Activated effector memory CD4-positive, alpha-beta T cell treated with Interleukin-2 at 50 U/mL for 16 hours (primary cell): ENCODE measurements at places on chromosomes 3 and 15.

DNA sequence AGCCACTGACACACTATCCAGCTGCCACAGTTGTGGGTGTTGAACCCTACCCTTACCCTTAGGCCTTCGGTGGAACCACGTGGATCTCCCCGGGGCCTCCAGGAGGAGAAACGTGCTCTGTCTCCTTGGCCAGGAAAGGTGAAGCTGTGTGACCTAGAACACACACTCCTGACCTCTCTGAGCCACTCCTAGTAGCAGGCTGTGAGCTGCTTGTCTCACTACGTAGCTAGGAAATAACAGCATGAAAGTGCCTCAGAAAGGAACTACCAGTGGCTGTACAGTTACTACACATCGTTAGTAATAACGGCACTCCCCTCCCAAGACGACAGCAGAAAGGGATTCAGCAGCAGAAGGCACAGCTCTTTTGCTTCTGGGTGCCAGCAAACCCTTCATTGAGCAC, 36.2 kb upstream of the SLC6A6 start:
- no peak for DNase-seq

DNA sequence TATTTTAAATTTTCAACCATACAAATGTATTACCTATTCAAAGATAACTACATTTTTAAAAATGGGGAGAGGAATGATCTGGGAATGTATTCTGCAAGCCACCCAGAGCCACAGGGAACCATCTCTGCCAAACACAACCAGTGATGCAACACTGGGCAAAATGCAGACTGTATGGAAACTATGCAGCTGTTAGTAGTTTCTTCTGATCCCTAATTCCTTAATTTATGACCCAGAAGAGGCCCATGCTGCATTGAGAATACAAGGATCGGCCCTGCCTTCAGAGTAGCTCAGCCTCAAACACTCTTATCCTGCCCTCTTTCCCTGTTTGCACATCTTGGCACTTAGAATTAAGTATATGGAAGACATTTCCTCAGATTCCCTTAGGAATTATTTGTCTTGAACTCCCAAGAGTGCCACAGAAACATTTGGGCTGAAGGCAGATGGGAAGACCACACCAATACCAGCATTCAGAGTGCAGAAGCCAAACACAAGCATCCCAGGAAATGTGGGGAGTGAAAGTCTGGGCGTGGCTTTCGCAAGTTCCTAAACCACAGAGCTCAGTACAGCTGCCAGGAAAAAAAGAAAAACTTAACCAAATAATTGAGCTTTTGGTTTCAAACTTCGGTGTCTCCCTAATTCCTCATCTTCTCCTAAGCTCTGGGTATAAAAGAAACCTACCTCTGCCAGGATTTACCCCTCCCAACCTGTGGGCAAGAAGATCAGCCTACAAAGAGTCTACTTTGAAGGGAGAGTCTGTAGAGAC, 5.3 kb downstream of the SNUPN start:
- DNase-seq, result no peak

DNA sequence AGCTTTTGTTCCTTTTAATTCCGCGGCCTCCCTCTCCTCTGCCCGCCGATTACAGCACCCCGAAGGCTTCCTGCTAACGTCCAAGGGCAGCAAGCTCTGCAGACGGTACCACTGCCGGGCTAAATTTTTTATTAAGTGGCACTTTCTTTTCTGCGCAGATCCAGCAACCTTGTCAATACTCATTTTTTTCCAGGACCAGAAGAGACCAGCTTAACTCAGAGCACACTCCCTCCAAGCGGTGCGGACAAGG, 542 bp upstream of the MEIS2 start:
- DNase-seq, result no peak

GRCh38 chr3:11199902-11200845, 45.9 kb downstream of the HRH1 start:
- DNase-seq, result no peak

GRCh38 chr3:16290827-16291196, 25.8 kb downstream of the OXNAD1 start:
- DNase-seq, result no peak

GRCh38 chr3:114942773-114943172, 204.3 kb downstream of the ZBTB20 start:
- DNase-seq, result no peak

DNA sequence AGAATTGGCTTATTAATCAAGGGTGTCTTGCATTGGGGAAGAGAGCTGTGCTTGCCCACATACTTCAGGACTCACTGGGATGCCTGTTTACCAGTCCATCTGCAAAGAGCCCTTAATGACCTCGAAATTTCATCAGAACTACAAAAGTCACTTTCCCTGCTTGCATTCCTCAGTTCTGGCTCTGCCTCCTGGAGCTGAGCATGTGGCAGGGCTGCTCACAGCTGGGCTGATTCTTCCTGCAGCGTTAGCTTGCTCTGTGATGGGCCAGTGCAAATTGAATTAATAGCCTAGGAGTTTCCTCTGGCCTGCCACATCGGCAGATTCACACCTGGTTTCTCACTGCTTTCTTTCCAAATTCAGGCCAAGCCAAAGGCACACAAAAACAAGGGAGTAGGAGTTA, 108.9 kb downstream of the DUT start:
- no peak for DNase-seq

DNA sequence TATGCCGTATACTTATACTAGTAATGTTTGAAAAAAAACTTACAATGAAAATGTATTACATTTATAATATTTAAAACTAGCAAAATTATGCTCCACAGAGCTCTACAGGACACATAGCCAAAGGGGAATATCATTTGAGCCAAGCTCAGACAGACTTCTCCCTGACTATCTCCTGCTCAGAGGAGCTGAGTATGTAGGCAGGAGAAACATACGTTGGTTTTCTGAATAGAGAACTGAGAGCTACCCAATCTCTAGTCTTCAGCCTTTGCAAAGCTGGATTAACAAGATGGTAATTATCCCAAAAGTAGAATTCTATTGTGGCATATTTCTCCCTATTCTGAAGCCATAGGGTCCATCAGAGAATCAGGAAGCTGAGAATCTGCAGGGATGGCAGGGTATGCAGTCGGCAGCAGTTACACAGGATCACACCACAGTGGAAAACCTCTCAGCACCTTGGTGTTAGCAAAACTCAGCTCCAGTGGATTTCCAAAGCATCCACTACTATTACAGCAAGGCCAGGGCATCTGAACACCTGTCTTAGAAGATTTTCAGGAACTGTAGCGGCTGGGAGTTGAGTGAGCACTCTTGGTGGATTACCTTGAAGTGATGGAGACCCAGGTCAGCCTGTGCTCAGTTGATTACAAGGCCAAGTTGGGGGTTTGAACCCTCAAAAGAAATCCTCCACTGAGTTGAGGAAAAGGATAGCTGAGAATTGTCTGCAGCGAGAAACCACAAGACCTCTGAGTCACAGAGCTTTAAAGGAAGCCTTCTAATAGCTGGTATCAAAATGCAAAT, 30.1 kb downstream of the GPR15 start:
- DNase-seq, result no peak

- no peak for DNase-seq
These were observed 963.2 kb downstream of the ROBO2 start for GRCh38 chr3:78003090-78003489.

DNA sequence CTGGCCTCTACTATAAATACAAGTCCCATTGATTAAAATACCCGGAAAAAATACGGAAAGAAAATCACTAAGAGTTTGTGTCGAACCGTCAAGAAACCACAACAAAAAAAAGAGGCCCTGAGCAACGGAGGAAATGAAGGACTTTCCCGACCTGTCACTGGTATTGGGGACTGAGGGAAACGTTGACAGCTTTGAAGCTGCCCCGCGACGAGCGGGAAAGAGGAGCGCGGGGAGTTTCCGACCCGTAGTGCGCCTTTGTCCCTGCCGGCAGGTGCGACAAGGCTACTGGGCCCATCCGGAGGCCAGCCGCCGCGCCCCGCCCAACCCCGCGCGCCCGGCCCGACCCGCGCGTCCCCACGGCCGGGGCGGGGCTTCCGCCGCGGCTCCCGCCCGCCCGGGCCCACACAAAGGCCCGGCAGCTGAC, 416 bp downstream of the PBRM1 start:
- peak; percentile 64 for DNase-seq

DNA sequence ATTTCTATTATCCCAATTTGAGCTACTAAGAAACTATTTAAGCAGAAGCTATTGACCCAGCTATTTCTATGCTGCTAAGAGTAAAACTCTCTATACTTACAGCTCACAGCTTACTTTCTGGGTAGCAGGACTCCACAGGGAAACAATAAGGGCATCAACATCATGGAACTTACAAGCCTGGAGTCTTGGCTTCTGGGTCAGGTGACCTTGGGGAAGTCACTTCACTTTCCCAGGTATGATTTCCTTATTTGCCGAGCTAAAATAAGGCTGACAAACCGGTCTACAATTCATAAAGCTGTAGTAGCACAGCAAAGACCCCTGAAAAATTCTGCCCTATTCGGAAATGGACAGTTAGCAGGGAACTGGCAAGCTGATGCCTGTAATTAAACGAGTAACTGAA, 278.3 kb upstream of the NR2F2 start:
- no peak for DNase-seq

GRCh38 chr3:59608356-59608755, 558.5 kb upstream of the CFAP20DC start:
- DNase-seq, result no peak
